IPS DF 6.9 (cell line): ENCODE measurements at places on chromosomes 2 and 18.

- H3K4me1 ChIP-seq = peaks cover 7% of the 10 kb centered on the region
- H3K36me3 ChIP-seq = no peaks in the 10 kb centered on the region
- H3K4me3 ChIP-seq = no peak overlapping the region
These were observed 74.2 kb downstream of the MBP start for GRCh38 chr18:77058290-77058835.

DNA sequence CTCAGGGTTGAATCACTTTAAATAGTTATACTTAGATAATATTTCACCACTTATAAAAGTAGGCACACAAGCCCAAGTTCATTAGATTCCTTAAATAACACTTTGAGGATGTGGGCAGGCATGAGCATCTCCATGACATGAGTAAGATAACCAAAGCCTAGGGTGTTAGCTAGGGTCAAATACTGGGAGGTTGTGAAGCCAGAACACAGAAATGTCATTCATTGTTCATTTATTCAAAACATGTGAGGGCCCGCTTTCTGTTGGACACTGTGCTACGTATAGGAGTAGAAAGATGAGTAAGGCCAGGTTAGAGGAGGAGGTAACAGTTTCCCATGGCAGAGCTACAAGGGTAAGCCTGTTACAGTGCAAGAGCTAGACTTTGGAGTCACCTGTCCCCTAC is 93.5 kb upstream of the NEDD4L start:
- no peak overlapping the region for H3K4me3 ChIP-seq
- no peak for DNase-seq
- H3K27me3 ChIP-seq = no peaks in the 10 kb centered on the region
- no peak overlapping the region for H3K27ac ChIP-seq

DNA sequence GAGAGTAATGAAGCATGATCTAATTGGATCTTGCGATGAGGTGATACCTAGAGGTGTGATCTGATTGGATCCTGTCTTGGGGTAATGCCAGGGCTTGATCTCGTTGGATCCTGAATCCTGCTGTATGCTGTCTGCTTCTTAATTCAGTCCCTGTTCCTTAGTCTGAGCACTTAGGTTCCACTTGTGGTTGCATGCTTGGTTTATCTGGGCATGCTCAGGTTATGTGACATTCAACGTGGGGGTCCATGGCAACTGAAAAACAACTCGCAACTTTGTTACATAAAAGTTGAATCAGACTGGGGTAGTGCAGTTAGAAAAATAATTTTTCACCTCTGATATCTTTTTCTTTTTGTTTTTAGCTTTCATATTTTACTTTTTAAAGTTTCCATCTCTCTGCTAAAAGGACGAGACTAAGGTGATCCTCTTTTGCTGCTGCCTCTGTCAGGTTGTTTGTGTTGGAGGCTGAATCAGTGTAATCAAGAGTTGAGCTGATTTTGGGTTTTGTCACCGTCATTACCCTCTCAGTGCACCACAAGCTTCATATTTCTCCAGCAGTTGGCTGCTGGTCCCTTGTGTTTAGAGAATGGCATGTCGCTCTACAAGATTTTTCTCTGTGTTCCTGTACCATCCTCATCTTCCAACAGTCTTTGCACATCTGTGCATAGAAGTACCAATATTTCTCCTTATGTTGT is 67.9 kb downstream of the NCOA1 start:
- H3K4me3 ChIP-seq = no peak overlapping the region
- H3K27me3 ChIP-seq = no peaks in the 10 kb centered on the region
- DNase-seq = no peak
- no peaks in the 10 kb centered on the region for H3K4me1 ChIP-seq
- no peaks in the 10 kb centered on the region for H3K36me3 ChIP-seq
- no peak overlapping the region for H3K27ac ChIP-seq

GRCh38 chr2:96527286-96528005 is 9.1 kb upstream of the ARID5A start:
- DNase-seq = no peak
- peak overlapping the region; percentile 38; the same call in 1 of the 2 replicates for H3K4me3 ChIP-seq
- 0 out of 2 replicates have a peak, but pooled peaks cover 1% of the 10 kb centered on the region for H3K4me1 ChIP-seq
- no peak overlapping the region for H3K27ac ChIP-seq

- H3K27ac ChIP-seq = no peak overlapping the region
- no peaks in the 10 kb centered on the region for H3K4me1 ChIP-seq
- H3K4me3 ChIP-seq = no peak overlapping the region
- DNase-seq = no peak
These were observed 159.1 kb downstream of the SMAD7 start for GRCh38 chr18:48791636-48792105.

- H3K27ac ChIP-seq = no peak overlapping the region
- DNase-seq = no peak
- H3K27me3 ChIP-seq = no peaks in the 10 kb centered on the region
These were observed 8.3 kb upstream of the SUCLG1 start for GRCh38 chr2:84467389-84467788.

DNA sequence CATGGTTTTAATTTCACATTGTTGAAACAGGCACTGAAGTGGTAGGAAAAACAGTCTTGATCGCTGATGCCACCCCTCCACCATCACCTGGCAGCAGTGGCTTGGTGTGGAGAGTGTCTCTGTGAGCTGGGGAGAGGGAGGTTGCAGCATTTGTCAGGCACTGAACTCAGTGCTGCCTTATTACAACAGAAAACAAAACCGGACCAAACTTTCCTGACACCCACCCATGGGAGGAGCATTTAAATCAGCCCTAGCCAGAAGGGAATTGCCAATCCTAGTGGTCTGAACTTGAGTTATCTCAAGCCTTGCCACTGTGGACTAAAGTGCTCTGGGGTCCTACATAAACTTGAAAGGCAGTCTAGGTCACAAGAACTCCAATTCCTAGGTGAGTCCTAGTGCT is 103.0 kb upstream of the LGALSL start:
- no peaks in the 10 kb centered on the region for H3K4me1 ChIP-seq
- no peak for DNase-seq
- H3K27ac ChIP-seq = no peak overlapping the region
- H3K36me3 ChIP-seq = no peaks in the 10 kb centered on the region
- no peak overlapping the region for H3K4me3 ChIP-seq

GRCh38 chr2:238652053-238652770 is 195.7 kb upstream of the TWIST2 start:
- H3K36me3 ChIP-seq = no peaks in the 10 kb centered on the region
- H3K4me3 ChIP-seq = no peak overlapping the region
- no peaks in the 10 kb centered on the region for H3K4me1 ChIP-seq
- no peak overlapping the region for H3K27ac ChIP-seq
- DNase-seq = no peak

DNA sequence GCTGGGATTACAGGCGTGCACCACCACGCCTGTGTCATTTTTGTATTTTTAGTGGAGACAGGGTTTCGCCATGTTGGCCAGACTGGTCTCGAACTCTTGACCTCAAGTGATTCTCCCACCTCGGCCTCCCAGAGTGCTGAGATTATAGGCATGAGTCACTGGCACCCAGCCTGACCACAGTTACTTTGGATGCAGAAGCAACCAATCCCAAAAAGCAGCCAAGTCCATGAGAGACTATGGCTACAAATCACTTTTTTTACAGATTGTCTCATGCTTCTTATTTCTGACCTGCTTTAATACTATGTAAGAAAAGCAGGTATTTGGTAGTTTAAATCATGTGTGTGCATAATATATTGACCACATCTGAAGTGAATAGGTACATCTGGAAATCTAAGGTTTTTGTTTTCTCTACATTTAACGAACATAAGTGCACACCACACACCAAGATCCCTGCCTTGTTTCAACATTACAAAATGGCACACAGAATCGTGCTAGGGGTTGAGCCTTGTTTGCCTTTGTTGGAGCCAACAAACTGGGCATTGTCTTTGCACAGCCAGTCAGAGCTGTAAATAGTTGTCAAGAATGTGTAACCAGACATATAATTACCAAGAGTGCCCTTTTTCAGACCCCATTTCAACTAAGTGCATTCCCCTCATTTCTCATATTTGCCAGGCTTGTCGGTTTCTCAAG is 18.3 kb upstream of the MAP4K4 start:
- no peaks in the 10 kb centered on the region for H3K4me1 ChIP-seq
- no peaks in the 10 kb centered on the region for H3K27me3 ChIP-seq
- no peak for DNase-seq
- no peak overlapping the region for H3K27ac ChIP-seq

GRCh38 chr2:135603543-135603942 is 72.3 kb downstream of the R3HDM1 start:
- no peak overlapping the region for H3K27ac ChIP-seq
- no peaks in the 10 kb centered on the region for H3K4me1 ChIP-seq
- H3K36me3 ChIP-seq = peaks cover 6% of the 10 kb centered on the region; the same call in 1 of the 2 replicates
- no peak for DNase-seq
- no peaks in the 10 kb centered on the region for H3K27me3 ChIP-seq
- no peak overlapping the region for H3K4me3 ChIP-seq

DNA sequence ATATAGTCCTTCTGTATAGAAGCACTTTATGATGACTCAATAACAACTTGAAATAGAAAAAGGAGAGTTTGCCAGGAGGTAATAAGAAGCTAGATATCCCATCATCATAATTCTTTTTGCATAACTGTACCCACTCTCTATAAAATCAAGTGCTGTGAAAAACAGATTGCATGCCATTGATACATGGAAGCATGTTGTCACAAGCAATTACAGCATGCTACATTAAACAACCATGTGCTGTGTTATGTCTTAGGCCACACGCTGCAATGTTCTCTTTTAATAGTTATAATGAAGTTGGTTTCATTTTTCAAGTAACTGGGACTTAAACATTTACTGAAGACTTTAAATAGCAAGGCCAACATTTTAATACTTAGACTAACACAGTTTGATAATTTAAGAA is 264.2 kb downstream of the RPRM start:
- no peaks in the 10 kb centered on the region for H3K27me3 ChIP-seq
- H3K4me3 ChIP-seq = no peak overlapping the region
- no peak overlapping the region for H3K27ac ChIP-seq
- DNase-seq = no peak

GRCh38 chr2:27100036-27100435 is 13.5 kb downstream of the KHK start:
- no peaks in the 10 kb centered on the region for H3K4me1 ChIP-seq
- H3K27ac ChIP-seq = no peak overlapping the region

GRCh38 chr2:54952425-54952824 is 97.8 kb downstream of the RTN4 start:
- no peaks in the 10 kb centered on the region for H3K27me3 ChIP-seq
- no peak overlapping the region for H3K4me3 ChIP-seq
- H3K27ac ChIP-seq = no peak overlapping the region
- H3K4me1 ChIP-seq = 0 out of 2 replicates have a peak, but pooled peaks cover 2% of the 10 kb centered on the region

- no peaks in the 10 kb centered on the region for H3K36me3 ChIP-seq
- no peaks in the 10 kb centered on the region for H3K4me1 ChIP-seq
- DNase-seq = no peak
These were observed 40.9 kb upstream of the C1D start for GRCh38 chr2:68103709-68104055.

GRCh38 chr2:205964111-205964761 is 121.7 kb downstream of the INO80D start:
- no peaks in the 10 kb centered on the region for H3K27me3 ChIP-seq
- no peak overlapping the region for H3K4me3 ChIP-seq
- H3K36me3 ChIP-seq = no peaks in the 10 kb centered on the region
- H3K27ac ChIP-seq = no peak overlapping the region
- H3K4me1 ChIP-seq = peaks cover 2% of the 10 kb centered on the region

DNA sequence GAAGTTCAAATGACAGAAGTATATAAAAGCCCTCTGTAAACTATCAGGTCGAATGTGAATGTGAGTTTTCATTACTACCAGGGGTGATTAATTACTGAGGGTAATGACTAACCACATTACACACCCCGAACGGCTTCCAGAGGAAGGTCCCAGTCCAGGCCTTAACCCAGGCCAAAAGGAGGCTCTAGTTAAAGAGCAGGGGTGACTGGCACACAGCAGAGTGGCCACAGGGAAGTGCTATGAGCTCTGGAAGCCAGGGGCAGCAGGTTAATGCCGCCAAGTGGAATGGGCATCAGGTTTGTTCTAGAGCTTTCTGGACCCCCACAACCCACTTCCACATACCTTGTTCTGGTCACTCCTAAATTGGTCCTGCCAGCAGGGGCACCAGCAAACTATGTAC is 87.7 kb downstream of the BCL11A start:
- peaks cover 7% of the 10 kb centered on the region for H3K4me1 ChIP-seq
- peaks cover 18% of the 10 kb centered on the region for H3K36me3 ChIP-seq
- H3K27ac ChIP-seq = no peak overlapping the region
- no peak overlapping the region for H3K4me3 ChIP-seq
- no peaks in the 10 kb centered on the region for H3K27me3 ChIP-seq

GRCh38 chr2:30522421-30522820 is 75.4 kb downstream of the LCLAT1 start:
- H3K4me3 ChIP-seq = no peak overlapping the region
- H3K27ac ChIP-seq = no peak overlapping the region
- no peak for DNase-seq
- H3K4me1 ChIP-seq = no peaks in the 10 kb centered on the region
- no peaks in the 10 kb centered on the region for H3K27me3 ChIP-seq

DNA sequence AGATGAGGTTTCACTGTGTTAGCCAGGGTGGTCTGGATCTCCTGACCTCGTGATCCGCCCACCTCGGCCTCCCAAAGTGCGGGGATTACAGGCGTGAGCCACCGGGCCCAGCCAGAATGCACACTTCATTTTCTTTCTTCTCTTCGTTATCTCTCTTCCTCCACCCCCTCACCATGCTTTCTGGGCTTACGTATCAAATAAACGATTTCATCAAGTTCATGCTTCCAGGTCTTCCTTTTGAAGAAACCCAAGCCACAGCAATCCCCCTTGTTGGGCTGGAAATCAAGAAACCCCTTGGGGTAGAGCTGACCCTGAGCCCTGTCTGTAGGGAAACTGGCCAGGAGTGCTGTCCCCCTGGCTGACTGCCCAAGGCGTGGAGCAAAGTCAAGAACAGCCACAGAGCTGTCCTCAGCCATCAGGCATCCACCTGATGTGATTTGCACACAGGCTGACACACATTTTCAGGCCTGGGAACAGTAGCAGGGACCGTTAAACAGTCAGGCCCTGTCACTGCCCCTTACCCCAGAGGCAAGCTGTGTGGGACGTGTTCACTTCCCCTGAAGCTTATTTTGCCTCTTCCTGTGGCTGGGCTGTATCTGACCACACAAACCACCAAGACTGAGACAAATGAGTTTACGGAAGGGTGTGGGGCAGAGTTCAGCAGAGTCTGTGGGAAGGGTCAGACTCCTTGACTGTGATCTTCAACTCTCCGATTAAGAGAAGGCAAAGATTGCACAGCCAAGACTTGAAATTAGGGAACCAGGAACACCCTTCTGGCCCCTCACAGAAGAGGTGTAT is 15.1 kb upstream of the NMUR1 start:
- H3K27me3 ChIP-seq = no peaks in the 10 kb centered on the region
- H3K27ac ChIP-seq = no peak overlapping the region

- no peaks in the 10 kb centered on the region for H3K27me3 ChIP-seq
- no peak for DNase-seq
- H3K36me3 ChIP-seq = no peaks in the 10 kb centered on the region
- H3K4me1 ChIP-seq = peaks cover 7% of the 10 kb centered on the region; the same call in 1 of the 2 replicates
- H3K27ac ChIP-seq = no peak overlapping the region
These were observed 48.8 kb downstream of the ALPK2 start for GRCh38 chr18:58580078-58580477.

- H3K27ac ChIP-seq = no peak overlapping the region
- no peaks in the 10 kb centered on the region for H3K36me3 ChIP-seq
- no peak for DNase-seq
- H3K4me1 ChIP-seq = no peaks in the 10 kb centered on the region
These were observed 32.2 kb downstream of the MAL start for GRCh38 chr2:95057535-95058370.
